ENCODE measurements at places on chromosomes 2 and 18. TPM values are rescaled to one million over a fixed set of nuclear protein-coding genes. Genes with fewer than 3 reads are reported as not detected.

ROCK2 gene
- total RNA-seq, result 27.5 TPM

CCDC150 gene
- total RNA-seq, result 4.8 TPM

CD226 gene
- total RNA-seq, result under 0.01 TPM

GALNT14 gene
- total RNA-seq, result not detected

MIB1 gene
- total RNA-seq, result 53.7 TPM

MYOM1 gene
- 1.6 TPM for total RNA-seq

DGKD gene
- 15.9 TPM for total RNA-seq

RAB17 gene
- under 0.01 TPM for total RNA-seq

CDH20 gene
- total RNA-seq, result not detected

GULP1 gene
- 71.5 TPM for total RNA-seq

NTSR2 gene
- not detected for total RNA-seq

INPP4A gene
- 16.1 TPM for total RNA-seq

CCDC142 gene
- total RNA-seq, result 28.7 TPM

CCDC102B gene
- total RNA-seq, result not detected

OSR1 gene
- total RNA-seq, result 114 TPM

ACADL gene
- total RNA-seq, result 0.22 TPM

MC2R gene
- total RNA-seq, result not detected

ERMN gene
- total RNA-seq, result not detected

RGPD3 gene
- under 0.01 TPM for total RNA-seq

SAG gene
- total RNA-seq, result under 0.01 TPM

UGT1A6 gene
- total RNA-seq, result 0.79 TPM

SULT1C2 gene
- total RNA-seq, result not detected

HOXD3 gene
- total RNA-seq, result not detected

NPAS2 gene
- total RNA-seq, result 23.9 TPM

GPR39 gene
- 34.2 TPM for total RNA-seq

THOC1 gene
- total RNA-seq, result 25.7 TPM

SGO2 gene
- 3.1 TPM for total RNA-seq

RBM43 gene
- total RNA-seq, result 4.3 TPM

CFC1 gene
- not detected for total RNA-seq

RIT2 gene
- total RNA-seq, result not detected

SMYD1 gene
- total RNA-seq, result not detected

MAP3K19 gene
- total RNA-seq, result not detected

CD302 gene
- 0.87 TPM for total RNA-seq
